ENCODE measurements at places on chromosomes 4 and X.

GRCh38 chr4:21450331-21450730, 498.2 kb downstream of the KCNIP4 start:
- no peak for DNase-seq

GRCh38 chr4:105458001-105458400, 15.9 kb downstream of the PPA2 start:
- no peak for DNase-seq

DNA sequence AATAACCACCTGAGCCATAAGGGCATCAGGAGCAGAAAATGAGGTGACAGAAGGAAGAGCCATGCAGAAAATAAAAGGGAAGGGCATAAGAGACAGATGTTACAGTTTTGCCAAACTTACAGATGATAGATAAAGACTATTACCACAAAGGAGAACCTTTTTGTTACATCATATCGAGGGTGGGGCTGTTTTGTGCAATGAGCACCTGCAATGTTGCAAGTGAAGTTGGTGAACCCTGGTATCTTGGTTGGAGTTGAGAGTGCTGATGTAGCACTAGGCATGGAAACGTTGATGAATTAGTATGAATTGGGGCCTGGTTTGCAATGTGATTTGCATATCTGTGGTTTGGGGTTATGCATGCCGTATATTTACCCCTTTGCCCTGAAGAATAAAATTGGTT, 119.8 kb upstream of the TEX13D start:
- DNase-seq: no peak

GRCh38 chr4:136203199-136203598, 1329.1 kb downstream of the PCDH18 start:
- DNase-seq: no peak

GRCh38 chr4:20194123-20195013, 57.3 kb upstream of the SLIT2 start:
- DNase-seq: no peak

- DNase-seq: no peak
These were observed 125.8 kb downstream of the IRF2 start for GRCh38 chr4:184348311-184349233.

DNA sequence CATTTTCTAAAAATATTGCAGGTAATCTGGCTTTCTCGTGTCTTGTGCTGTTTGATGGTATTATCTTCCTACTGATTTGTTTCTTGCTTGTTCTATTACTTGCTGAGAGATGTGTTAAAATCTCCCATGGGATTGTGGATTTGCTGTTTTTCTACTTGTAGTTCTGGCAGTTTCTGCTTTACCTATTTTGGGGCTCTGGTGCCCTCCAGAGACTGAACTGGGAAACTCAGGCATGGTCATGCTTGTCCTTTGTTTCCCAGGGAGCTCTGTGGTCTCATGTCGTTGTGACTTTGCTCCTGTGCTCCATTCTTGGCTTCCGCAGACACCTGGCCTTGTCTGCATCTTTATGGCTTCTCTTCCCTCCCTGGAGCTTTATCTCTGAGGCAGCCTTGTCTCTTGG, 39.5 kb downstream of the NSD2 start:
- DNase-seq: no peak

DNA sequence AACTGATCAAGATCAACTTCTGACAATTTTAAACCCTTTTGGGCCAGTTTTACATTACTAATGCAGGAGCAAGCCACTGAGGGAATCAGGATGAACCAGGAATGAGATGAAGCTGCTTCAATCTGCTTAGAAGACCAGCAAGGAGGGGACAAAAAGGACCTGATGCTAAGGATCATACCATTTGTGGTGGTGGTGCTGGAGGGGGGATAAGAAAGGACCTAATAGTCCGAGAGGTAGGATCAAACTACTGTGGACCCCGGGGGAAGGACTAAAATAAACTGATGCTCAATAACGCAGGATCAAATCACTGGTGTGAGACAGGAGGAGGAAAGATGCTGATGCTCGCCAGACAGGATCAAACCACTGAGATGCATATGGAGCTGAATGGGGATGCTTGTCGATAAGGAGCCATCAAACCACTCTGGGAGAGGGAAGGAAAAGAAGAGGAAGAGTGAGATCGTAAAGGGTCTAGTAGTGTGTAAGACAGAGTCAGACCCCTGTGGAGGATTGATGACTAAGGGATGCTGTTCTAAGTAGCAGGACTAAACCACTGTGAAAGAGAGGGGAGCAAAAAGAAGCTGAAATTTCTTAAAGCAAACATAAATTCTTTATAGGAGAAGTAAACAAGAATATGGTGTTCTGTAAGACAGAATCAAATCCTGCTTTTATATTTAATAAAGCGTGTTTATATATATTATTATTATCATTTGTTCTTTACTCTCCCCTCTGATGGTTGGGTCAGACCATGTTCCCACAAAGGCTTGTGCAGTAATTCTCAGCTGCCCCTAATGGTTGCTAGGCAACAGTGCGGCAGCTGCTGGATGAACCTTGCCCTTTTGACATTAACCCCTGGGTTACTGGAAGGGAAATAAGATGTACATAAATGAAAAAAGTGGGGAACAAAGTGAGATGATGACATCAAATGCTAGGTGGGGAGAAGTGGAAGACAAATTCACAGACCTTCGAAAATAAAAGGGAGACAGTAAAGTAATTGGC, 432.5 kb upstream of the FGF16 start:
- no peak for DNase-seq

- no peak for DNase-seq
These were observed 107.8 kb upstream of the FMR1 start for GRCh38 chrX:147803948-147804347.

DNA sequence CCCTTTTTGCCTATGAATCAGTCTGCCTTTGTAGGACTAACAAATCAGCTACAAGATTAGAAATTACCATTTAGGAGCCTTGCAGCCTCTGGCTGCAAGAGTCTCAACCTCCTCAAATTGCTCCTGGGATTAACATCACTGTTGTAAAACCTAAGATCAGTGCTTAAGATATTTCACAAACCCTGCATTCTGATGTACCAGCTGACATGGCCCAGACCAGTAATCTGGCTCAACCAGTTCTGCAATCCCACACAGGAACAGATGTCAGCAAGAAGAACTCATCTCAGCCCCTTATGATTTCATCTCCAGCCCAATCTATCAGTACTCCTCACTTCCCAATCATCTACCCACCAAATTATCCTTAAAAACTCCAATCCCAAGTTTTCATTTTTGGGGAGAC, 32.5 kb upstream of the AADAT start:
- DNase-seq: no peak

GRCh38 chrX:109732017-109732801, 848 bp downstream of the ACSL4 start:
- DNase-seq: no peak
